Cardiac fibroblast (primary cell): ENCODE measurements at places on chromosomes 2 and 18.

- no peak for DNase-seq
Measured at GRCh38 chr2:186784930-186785329, 64.0 kb downstream of the ZSWIM2 start.

- DNase-seq: no peak
Measured at GRCh38 chr2:241857572-241858121, 1.0 kb downstream of the PDCD1 start.

- peak; percentile 35 for DNase-seq
Measured at GRCh38 chr2:188294352-188294926, 2.8 kb downstream of the GULP1 start.

DNA sequence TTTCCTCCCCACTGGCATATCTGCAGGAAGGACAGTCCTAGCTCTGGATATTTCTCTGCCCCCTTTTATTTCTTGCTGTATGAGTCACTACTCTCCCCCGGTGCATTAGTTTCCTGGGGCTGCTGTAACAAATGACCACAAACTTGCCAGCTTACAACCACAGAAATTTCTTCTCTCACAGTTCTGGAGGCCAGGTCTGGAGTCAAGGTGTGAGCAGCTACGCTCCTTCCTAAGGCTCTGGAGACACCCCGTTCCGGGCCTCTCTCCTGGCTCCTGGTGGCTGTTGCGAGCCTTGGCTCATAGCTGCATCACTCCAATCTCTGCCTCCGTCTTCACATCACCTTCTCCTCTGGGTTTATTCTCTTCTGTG is 34.1 kb downstream of the PTPRM start:
- DNase-seq: peak; percentile 26

DNA sequence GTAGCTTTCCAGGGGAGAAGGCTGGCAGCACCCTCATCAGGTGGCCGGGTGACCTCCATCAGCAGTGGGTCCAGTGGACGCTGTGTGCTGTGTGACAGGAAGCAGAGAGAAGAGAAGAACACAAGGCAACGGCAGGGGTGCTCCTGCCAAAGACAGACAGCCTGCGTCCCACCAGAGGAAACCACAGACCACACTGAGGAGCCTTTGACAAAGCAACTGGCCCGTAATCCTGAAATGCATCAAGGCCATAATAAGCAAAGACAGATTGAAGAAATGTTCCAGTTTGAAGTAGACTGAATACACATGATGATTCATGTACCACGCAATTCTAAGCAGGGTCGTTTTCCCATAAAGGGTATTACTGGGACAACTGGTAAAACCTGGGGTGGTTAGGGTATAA is 172.4 kb downstream of the FBXO15 start:
- DNase-seq: peak; percentile 34

GRCh38 chr2:27390822-27391679 is 10.5 kb upstream of the ZNF513 start:
- no peak for DNase-seq

DNA sequence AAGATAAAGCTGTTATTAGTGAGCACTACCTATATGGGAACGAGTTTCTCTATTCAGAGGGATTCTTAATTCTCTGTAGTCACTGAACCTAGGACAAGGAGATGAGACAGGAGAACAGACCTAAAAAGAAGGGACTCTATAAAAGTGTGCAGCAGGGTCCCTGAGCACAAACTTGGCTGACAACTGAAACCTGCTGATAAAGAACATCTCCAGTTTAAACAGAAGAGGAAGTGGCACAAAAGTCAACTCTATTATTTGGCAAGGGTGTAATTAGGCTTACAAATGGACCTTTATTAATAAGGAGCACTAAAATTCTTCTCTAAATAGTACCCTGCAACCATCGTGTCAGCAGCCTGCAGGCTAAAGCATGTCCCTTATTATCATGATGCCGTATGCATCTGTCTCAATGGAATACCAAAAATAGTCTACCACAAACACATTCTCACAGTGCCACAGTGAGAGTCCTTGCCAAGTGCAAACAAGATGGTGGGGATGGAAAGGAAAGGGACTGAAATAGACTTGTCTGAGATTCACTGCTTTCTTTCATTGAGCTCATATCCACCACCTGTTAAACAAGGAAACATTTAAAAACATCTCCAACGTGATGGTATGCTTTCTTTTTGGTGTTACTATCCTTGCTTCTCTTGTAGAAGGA is 260.2 kb downstream of the INSIG2 start:
- no peak for DNase-seq

- peak; percentile 32 for DNase-seq
Measured at GRCh38 chr2:105102963-105103421, 65.1 kb downstream of the MRPS9 start.

DNA sequence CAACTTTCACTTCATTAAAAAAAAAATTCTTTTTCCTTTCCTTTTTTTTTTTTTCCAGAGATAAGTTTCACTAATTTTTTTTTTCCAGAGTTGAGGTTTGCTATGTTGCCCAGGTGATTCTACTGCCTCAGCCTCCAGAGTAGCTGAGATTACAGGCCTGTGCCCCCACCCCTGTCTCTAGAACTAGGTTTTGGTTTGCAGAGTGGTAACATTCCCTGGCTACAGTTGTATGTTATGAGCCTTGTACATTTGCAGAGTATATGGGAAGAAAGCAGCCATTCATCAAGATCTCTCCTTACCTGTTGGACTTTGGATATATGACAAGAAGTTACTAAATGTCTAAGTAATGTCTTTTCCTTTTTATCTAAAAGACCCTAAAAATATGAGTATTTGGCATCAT is 298.4 kb downstream of the MYCN start:
- DNase-seq: no peak

- no peak for DNase-seq
Measured at GRCh38 chr18:75735291-75735690, 307.8 kb upstream of the SMIM21 start.

GRCh38 chr2:212359425-212360067 is 179.1 kb downstream of the ERBB4 start:
- no peak for DNase-seq

GRCh38 chr18:6255116-6255705 is 159.5 kb downstream of the L3MBTL4 start:
- no peak for DNase-seq

DNA sequence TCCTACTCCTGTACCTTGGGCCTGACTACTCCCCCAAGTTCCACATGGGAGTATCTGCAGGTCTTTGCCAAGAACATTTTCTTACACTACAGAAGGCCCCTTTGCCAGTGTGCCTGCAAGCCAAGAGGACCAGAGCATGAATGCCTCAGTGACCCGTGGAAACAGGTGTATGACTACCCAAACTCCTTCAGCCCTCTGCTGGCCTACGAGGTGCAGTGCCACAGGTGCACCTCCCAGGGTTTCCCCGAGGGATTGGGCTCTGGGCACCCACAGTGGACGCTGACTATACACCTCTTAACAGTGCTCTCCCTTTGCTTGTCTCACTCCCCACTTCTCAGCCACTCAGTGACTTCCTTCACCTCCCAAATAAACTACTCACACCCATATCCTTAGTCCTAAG is 91.4 kb downstream of the COL6A3 start:
- no peak for DNase-seq

- no peak for DNase-seq
Measured at GRCh38 chr18:23062011-23062410, 73.3 kb upstream of the CABLES1 start.

DNA sequence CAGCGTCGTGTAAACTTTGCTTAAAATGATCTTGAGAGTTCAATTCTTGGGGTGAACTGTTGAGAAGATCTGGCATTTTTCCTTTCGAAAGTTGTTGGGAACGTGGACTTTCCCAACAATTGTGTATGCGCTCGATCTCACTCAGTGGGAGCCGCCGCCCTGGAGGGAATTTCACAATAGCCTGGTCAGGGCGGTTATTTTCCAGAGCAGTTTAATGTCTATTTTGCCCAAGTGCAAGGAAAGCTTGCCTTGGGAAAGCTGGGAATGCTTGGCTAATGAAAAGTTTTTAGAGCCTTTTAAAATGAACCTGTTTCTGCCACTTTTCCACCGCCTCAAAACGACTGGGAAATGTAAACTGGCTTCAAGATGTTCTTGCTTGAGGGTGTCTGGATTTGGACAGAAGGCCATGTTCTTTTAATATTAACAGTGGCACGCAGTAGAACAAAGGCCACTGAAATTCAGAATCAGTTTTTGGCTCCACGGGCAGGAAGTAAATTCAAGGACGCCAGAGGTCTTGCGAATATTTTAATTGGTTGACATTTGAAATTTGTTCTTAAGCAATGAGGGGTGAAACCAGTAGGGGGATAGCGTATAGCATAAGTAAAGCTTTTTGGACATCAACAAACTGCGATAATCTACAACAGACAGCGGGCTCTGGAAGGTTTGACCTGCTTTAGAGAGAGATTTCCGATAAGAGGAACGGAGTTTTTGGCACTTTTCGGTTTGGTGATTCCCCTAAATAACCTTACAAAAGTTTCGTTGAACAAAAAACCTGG is 1.2 kb downstream of the CFLAR start:
- DNase-seq: peak; percentile 94
